KBM-7 (cell line): ENCODE measurements at places on chromosomes 4 and X.

GRCh38 chrX:44953734-44954502 lies 80.9 kb downstream of the KDM6A start:
- DNase-seq = no peak

- DNase-seq = no peak
These were observed 103.9 kb upstream of the MAOA start for GRCh38 chrX:43552156-43552555.

DNA sequence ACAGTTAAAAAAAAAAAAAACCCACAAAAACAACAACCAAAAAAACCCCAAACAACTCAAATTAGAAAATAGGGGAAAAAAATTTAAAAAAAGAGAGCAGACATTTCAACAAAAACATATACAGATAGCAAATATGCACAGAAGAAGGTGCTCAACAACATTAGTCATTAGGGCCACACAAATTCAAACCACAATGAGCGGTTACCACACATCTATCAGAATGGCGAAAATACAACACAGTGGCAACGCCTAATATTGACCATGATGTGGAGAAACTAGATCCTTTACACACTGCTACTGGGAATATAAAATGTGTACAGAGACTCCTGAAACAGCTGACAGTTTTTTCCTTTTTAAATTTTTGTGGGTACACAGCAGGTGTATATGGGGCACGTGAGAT lies 19.4 kb downstream of the LYAR start:
- no peak for DNase-seq

GRCh38 chr4:41465146-41465761 lies 72.7 kb upstream of the LIMCH1 start:
- no peak for DNase-seq

DNA sequence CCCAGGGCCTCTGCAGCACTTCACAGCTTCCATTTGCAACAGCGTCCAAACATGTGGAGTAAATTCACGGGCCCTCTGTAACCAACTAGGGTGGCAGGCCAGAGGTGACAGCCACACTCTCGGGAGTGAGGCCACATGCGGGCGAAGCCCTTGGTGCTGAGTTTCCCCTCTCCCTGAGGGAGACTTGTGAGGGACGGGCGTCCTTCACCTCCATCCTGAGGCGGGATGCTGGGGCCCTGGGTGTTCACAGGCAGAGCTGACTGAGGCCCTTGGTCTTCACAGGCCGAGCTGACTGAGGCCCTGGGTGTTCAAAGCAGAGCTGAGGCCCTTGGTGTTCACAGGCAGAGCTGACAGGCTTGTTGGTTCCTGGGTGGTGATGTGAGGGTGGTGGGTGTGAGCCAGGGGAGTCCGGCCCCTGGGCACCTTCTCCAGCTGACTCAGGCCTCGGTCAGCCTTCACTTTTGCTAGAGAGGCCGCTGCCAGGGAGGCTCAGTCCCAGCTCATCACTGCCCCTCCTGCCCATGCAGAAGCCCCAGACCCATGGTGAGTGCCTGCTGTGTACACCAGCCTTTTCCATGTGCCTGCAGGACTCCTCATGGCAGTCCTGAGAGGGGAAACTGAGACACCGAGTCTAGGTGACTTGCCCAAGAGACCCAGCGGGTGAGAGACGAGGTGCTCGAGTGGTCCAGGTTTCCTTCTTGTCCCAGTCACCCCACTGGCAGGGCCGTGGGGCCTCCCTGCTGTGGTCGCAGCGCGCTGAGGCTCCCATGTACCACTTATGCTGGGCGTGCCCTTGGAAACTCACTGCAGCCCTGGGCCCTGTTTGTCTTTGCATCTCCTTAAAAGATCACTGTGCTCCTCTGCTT lies 8.5 kb downstream of the WFS1 start:
- no peak for DNase-seq

DNA sequence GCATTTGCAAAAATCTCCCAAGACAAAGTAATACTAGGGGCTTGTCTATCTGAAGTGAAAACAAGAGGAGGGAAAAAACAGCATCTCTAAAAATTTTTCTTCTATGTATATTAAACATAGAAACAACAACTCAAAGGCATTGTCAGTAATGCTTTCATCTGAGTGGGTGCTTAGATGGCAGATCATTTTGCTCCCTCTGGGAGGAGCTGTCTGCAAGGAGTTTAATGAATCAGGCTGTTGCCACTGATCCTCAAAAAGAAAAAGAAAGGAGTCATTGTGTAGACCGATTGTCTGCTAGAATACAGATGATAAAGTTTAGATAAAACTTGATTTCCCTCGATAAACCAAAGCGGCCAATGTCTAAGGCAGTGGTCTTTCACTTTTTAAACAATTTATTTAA lies 49.7 kb upstream of the KLHL8 start:
- peak; percentile 55 for DNase-seq

DNA sequence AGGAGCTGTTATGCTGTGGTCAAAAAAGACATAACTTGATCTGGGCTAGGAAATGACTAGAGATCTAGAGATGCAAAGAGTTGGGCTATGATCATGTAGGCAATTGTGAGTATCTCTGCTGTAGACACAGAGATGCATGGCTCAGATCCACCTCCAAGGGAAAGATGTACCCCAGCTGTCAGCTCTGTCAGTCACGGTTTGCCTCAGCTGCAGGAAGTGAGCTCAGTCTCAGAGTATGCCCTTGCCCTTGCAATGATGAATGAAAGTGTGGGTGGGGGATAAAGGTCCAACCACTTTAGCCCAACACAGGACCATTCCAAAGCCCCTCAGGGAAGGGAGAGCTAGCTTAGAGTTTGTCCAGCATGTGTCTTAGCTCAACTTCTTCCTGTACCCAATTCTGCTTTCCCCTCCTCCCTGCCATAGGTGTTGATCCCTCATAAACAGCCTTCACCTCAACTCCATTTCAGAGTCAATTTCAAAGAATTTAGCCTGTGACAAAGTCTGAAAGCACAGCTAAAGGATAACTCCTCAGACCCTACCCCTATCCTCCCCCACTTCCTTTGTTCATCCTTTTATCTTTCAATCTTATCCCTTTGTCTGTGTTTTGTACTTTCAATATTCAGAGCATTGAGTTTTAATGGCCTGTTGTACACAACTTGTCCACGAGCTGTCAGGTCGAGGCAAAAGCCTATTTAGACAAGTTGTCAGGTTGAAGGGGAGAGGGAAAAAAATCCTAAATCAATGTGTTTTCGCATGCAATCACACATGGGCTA lies 90.6 kb downstream of the MID1IP1 start:
- no peak for DNase-seq

- DNase-seq = peak; percentile 5
These were observed 1216.8 kb upstream of the PABPC4L start for GRCh38 chr4:135418353-135418752.

GRCh38 chr4:109967798-109968520 lies 55.3 kb downstream of the EGF start:
- peak; percentile 50 for DNase-seq

DNA sequence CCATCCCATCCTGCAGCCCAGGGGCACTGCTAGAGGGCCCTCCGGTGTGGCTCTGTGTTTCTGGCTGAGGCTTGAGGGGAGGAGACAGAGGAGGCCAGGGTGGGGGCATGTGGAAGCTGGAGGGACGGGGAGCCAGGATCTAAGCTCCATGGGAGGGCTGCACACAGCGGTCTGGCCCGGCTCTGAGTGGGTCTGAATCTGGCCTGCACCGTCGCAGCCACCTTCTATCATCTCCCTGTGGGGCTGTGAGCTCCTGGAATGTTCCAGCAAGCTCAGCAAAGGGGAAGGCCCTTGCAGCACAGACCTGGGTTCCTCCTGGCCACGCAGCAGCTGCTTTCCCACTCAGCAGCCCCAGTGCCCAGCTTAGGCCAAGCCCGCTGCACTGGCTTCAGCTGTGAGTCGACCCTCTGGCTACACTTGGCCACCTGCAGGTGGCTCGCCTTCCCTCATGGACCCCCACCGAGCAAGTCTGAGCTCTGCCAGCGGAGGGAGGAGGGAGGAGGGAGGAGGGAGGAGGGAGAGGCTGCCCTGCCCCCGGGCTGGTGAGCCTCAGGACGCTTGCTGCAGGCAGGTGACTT lies 5.3 kb downstream of the NKX1-1 start:
- no peak for DNase-seq

GRCh38 chr4:1249731-1250526 lies 999 bp upstream of the CTBP1 start:
- peak; percentile 22 for DNase-seq

GRCh38 chr4:140423106-140423505 lies 4.3 kb downstream of the CLGN start:
- no peak for DNase-seq

DNA sequence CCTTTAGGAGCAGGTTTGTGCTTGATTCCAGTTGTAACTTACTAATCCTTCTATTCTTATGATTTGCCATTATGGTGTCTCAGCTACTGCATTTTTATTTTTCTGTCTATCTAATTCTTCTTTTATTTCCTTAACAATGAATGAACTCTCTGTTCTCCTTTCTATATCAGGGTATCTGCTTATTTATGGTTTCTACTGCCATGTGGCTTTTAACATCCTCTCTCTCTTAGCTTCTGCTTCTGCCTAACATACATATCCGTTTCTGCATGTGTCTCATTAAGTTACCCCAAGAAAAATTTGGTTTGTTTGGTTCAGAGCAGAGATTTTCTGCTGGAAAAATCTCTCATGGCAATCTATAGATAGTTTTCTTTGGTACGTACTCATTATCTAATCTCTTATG lies 614.4 kb downstream of the RPA4 start:
- DNase-seq = no peak

- no peak for DNase-seq
These were observed 109.0 kb downstream of the SHOX start for GRCh38 chrX:739611-740010.

DNA sequence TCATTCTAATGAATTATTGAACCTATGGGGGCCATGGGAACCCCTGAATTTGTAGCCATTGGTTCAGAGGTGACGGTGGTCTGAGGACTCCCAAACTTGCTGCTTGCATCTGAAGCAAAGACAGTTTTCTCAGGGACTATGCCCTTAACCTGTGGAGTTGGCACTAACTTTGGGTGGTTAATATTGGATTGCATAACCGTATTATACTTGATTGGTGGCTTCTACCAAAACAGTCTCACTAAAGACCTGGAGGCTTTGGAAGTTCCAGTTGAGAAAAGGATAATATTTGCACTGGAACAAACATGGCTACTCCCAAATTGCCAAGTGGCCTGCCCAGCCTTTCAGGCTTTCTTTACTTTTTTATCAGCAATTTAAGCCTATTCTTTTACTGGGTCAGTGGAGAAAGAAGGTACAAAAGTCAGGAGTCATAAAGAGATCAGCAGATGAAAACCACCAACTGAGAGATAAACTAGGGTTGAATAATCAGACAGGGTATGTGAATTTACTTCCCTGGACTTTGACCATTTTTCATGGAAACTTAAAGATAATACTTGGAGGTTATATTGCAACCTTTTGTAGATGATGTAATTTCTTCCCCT lies 7.9 kb upstream of the KLHL8 start:
- DNase-seq = no peak

DNA sequence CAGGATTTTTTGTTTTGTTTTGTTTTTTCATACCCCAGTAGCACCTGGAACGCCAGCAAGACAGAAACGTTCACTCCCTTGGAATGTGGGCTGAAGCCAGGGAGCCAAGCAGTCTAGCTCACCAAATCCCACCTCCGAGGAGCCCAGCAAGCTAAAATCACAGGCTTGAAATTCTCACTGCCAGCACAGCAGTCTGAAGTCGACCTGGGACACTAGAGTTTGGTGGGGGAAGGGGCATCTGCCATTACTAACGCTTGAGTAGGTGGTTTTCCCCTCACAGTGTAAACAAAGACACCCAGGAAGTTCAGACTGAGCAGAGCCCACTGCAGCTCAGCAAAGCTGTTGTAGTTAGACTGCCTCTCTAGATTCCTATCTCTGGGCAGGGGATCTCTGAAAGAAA lies 99.6 kb upstream of the FGF16 start:
- no peak for DNase-seq

GRCh38 chr4:127965803-127966175 lies 583 bp downstream of the ABHD18 start:
- DNase-seq = no peak

DNA sequence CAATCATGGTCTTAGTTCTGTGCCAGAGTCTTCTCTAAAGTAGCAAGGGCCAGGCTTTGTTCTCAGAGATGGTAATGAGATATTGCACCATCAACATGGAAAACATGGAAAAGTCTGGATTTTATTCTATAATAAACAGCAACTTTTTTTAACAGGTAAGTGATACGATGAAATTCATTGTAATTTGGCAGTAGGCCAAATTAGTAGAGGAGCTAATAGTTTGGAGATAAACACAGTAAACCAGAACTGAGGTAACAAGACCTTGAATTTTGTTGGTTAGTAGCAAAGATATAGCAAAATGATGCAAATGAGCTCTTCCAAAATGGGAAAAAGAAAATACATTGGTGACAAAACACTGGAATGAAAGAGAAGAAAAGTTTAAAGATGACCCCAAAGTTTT lies 126.6 kb downstream of the TET2 start:
- DNase-seq = no peak

GRCh38 chrX:129781680-129782495 lies 2.1 kb downstream of the SASH3 start:
- DNase-seq = no peak

- no peak for DNase-seq
These were observed 34.9 kb upstream of the STK26 start for GRCh38 chrX:131988236-131988635.

GRCh38 chr4:99402765-99403164 lies 32.4 kb downstream of the ADH7 start:
- DNase-seq = peak; percentile 2

DNA sequence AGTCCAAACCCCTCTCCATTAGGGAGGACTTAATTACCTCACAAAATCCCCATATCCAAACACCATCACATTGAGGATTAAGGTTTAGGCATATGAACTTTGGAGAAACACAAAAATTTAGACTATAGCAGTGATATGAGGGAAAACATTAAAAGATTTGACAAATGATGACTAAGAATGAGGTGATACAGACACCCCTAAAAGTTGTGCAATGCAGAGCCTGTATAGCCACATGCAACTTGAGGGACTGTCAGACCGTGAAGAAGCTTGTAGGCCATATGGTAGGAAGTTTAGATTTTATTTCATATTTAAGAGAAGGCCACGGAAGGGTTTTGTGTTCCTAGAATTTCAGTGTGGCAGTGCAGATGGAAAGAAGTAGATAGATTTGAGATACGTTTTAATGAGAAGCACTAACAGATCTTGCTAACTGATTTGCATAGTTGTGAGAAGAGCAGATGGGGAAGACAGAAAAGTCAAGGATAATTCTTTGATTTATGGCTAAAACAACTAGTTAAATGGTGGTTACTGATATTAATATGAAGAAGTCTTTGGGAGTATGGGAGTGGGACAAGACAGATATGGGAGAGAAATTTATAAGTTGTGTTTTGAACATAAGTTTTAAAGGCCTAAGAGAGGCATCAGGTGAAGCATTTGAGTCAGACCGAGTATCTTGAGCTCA lies 5.5 kb upstream of the FIP1L1 start:
- no peak for DNase-seq
